Mesendoderm (in vitro differentiated cells): ENCODE measurements at places on chromosomes 12 and 14.
A peak's percentile ranks its signal among the peaks of the same experiment; 100 is the strongest.

GRCh38 chr12:65876898-65877721 lies 52.8 kb downstream of the HMGA2 start:
- DNase-seq: peak; percentile 90

DNA sequence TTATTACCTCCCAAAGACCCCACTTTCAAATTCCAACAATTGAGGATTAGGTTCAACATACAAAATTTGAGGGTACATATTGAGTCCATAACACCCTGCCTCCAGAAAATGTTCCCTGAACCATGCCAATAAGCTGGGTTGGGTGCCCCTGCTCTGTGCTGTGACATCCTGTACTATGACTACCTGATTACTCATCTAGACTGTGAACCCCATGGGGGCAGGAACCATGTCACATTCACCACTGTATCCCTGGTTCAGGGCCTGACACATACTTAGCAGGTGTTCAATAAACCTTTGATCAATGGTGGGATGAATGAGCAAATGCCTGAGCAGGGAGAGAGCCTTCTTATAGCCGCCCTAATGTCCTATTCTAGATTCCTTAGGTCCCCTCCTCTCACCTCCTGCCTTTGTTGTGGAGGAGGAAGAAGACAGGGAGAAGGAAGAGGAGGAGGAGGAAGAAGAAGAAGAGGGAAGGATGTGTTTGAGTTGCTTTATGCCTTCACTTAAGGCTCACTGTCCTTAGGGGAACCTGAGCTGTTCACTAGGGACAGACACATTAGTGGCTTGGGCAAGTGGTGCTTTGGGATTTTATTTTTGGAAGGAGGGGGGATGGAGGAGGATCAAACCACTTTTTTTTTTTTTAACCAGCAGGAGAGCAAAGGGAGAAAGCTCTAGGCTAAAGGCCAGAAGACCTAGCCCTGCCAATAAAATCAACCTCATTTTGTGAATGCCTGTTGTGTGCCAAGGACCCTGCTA lies 21.3 kb downstream of the GPR68 start:
- DNase-seq: no peak

DNA sequence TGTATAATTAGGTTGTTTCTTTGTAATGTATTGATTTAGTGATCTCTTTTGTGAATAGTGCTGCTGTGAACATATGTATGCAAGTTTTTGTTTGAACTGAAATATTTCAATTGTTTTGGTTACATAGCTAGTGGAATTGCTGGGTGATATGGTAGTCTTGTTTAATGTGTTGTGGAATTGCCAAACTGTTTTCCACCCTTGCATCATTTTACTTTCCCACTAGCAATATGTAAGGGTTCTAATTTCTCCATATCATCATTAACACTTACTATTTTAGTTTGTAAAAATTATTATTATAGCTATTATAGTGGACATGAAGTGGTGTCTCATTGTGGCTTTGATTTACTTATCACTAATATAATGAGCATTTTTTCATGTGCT lies 5.9 kb downstream of the G2E3 start:
- DNase-seq: no peak

DNA sequence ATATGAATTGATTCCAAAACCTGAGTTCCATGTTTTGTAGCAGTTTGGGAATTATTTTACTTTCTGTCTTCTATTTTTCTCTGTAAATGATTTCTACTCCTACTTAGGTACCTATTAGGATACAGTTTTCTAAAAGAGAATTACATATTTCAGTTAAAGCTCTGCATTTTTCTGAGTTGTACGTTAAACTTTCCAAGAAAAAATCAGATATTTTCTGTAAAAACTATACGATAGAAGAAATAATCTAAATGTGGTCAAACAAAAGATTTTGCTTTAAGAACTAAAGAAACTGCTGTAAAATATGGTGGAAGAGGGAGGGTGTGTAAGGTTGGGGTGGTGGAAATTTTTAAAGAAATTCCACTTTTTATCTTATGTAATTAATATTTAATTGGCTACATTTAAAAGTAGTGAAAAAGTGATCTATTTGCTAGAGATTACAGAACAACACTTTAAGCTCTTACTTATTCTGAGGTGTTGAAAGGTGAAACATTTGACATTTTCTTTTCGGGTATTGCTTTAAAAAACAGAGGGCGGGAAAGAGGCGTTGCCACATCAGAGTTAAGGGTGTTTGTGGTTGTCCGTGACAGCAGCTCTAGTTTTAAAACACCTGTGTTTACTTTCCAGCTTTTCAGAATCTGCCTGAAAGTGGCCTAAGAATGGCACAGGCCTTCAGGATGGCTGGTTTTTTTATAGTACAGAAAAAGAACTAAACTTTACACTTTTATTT lies 187.3 kb downstream of the MIPOL1 start:
- no peak for DNase-seq

DNA sequence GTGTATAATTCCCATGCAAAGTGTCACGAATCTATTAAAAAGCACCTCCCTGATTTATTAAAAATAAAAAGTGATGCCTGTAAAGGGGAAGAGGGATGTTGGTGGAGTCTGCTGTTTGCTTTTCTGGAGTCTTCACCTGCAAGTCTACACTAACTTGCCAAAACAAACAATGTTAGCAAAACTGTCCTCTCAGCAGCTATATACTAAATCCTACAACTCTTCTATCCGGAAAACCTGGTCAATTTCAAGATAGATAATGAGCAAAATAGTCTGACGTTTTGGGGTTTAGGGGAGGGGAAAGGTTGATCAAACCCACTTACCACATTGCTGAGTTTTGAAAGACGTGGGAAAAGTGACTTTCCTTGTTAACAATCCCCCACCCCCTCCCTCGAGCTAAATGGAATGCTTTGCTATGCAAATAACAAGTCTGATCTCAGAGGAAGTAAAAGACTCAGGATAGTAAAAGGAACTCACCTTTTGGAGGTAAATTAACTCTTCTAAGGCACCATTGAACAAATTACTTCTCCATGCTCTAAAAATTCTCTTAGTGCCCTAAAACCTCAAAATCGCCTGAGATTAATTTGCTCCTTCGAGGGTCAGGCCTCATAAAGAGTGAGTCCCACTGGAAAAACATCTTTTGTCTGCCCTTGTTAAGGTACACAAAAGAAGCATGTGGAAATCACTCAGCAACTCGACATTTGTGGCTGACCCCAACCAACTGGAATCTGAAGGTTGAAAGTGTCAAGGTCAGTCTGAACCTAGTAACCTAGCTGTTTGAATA lies 13.5 kb downstream of the BMP4 start:
- peak; percentile 86 for DNase-seq

DNA sequence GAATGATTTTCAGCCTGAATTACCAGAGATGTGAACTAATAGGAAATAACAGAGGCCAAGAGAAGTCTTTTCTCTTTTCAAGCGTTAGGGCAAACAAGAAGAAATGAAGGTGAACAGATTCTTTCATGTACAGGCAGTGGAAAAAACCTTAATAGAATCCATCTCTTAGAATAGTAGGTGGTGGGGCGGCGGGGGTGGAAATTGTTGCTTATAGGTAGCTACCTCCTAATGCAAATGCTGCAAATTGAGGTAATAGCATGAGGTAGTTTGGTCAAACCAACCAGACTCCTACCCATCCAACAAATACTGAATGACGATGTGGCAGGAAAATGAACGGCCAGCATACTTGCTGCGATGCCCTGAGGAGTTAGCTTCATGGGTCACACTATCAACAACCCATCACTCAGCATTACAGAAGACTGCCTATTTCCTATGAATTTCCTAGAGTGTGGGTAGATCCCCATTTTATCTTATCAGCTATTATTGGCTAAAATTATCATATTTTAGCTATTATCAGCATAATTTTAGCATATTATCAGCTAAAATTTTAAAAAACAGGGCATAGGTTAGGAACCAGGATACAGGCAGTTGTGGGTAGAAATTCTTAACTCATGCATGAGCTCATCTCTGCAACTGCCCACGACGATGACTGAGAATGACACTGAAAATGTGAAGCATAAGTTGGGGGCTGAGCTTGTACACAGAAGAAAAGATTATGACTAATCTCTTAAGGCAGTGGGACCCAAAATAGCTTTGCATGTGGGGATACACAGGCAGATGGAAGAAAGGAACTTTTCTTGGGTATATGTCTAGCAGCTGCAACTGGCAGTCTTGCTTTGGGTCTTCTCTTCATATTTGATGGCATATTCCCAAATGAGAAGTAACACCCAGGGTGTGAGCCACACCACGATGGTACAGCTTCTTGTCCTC lies 68.7 kb downstream of the NIN start:
- no peak for DNase-seq

GRCh38 chr12:93813972-93814821 lies 137.0 kb downstream of the CRADD start:
- DNase-seq: no peak

GRCh38 chr14:87049950-87050349 lies 943.0 kb downstream of the GALC start:
- peak; percentile 90 for DNase-seq

GRCh38 chr12:100114574-100114973 lies 28.1 kb downstream of the BLTP3B start:
- no peak for DNase-seq

- no peak for DNase-seq
These were observed 88.1 kb upstream of the DIO3 start for GRCh38 chr14:101473045-101473729.

DNA sequence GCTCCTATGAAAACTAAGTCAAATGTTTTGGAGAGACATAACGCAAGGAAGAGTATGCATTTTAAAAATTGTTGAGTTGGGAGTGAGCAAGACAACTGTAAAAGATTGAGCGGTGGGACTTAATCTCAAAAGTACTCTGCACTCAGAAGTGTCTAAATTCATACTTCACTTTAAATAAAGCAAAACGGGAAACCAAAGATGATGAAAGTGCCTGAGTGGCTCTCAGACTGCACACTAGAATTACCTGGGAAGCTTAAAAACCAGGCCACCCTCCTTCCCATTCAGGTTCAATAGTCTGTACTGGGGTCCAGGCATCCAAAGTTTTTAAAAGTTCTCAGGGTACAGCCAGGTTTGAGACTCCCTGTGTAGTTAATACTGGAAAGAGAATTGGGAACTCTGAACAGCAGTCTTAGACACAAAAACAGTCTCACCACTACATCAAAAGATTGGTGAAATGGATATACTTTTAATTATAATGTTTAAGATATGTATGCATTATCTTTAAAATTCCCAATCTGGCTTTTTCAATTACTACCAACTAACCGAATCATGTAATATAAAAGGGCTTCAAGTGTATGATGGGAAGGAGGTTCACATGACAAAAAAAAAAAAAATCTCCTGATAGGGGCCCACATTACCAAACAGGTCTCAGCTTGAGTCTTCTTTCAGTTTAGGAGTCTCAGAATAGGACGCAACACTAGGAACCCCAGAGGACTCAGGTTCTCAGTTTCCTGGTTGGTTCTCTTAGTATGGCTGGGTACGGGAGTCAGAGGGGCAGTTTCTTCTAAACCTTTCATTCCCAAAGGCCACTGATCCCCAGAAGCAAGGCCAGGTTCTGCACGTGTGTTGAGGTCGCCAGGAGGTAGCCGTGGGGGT lies 1.0 kb downstream of the HOMEZ start:
- no peak for DNase-seq

DNA sequence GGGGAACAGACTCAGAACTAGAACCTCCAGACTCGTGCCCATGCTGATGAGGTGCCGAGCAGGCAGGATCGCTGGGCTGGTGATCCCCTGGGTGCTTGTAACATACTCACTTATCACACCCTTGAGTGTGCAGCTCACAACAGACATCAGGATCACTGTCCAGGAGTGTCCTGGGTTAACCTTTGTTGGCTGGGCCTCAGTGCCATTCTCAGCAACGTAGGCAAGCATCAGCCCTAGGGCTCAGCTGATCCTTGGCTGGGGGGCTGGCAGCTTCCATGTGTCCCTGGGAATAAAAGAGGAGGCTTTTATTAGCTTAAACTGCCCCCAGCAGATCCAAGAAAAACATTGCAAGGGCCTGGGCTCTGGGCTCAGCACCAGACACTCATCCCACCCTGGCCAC lies 1.6 kb downstream of the TMEM229B start:
- DNase-seq: no peak

DNA sequence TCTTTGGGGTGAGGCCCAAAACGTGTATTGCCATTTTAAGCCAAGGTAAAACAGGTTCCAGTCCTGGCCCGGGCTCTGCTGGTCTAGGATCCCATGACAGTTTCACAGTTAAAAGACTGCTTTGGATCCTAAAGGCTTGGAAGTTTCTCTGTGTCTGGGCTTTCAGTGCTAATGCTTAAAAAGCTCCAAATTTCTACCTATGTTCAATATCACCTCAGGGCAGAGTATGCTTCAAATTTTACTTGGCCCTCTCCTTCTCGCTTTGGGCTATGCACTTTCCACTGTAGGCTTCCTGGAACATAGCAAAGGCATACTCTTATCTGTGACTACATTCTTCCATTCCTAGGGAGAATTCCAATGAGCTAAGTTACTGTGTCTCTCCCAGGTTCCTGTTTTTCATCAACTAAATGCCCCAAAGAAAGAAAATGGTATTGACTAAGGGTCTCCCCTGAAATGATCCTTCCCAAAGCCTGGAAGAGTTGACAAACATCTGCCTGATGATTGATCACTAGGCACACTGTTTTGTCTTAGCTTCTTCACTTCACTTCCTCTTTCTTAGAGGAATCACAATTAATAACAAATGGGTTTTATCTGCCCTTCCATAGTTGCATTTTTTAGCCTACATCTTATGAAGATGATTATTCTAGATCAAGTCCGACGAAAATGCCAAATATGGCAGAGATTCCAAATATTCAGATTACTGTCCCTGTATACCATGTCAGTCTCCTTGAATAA lies 79.4 kb downstream of the TMTC2 start:
- DNase-seq: peak; percentile 81

GRCh38 chr12:123990511-123990910 lies 17.5 kb downstream of the ZNF664 start:
- DNase-seq: peak; percentile 59

- DNase-seq: no peak
These were observed 144.1 kb upstream of the PTPRQ start for GRCh38 chr12:80299976-80300375.

- peak; percentile 44 for DNase-seq
These were observed 69.4 kb downstream of the ARMH4 start for GRCh38 chr14:58082491-58083098.

GRCh38 chr12:49797449-49797776 lies 30.8 kb downstream of the NCKAP5L start:
- DNase-seq: no peak

DNA sequence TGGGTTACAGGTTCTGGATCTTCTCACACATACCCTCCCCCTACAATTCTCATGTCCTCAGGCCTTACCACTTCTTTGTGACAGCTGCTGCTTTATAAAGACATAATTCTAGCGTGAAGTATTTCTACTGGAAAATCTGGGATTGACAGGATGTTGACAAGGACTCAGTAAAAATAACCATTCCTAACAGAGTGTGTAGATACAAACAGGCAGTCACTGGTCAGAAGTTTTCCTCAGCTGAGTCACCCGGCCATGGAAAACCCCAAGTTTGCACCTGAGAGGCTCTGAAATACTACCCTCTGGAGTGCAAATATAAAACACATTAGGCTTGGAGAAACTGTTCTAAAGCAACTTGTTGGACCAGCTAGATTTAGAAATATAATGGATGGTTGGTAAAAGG lies 54.4 kb downstream of the SPPL3 start:
- no peak for DNase-seq
